Adrenal gland (tissue), 19 donors: ENCODE measurements at places on chromosomes 13 and 19. TPM values are rescaled to one million over a fixed set of nuclear protein-coding genes. Genes with fewer than 3 reads are reported as not detected.

DNA sequence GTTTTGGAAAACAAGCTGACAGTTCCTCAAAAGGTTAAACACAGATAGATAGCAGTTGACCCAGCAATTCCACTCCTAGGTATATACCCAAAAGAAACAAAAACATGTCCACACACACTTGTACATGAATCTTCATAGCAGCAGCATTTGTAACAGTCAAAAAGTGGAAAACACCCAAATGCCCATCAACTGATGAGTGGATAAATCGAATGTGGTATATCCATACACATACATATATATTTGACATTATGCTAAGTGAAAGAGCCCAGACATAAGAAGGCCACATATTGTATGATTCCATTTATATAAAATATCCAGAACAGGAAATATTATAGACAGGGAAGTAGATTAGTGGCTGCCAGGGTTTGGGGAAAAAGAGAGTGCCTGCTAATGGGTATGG is 7.9 kb upstream of the HMGB1 start:
- H3K4me1 ChIP-seq, result no peaks in the 10 kb centered on the region
- no peak for DNase-seq
- no peak overlapping the region for H3K27ac ChIP-seq
- no peak overlapping the region for H3K4me3 ChIP-seq

Gene IRGC
- total RNA-seq, result not detected

DNA sequence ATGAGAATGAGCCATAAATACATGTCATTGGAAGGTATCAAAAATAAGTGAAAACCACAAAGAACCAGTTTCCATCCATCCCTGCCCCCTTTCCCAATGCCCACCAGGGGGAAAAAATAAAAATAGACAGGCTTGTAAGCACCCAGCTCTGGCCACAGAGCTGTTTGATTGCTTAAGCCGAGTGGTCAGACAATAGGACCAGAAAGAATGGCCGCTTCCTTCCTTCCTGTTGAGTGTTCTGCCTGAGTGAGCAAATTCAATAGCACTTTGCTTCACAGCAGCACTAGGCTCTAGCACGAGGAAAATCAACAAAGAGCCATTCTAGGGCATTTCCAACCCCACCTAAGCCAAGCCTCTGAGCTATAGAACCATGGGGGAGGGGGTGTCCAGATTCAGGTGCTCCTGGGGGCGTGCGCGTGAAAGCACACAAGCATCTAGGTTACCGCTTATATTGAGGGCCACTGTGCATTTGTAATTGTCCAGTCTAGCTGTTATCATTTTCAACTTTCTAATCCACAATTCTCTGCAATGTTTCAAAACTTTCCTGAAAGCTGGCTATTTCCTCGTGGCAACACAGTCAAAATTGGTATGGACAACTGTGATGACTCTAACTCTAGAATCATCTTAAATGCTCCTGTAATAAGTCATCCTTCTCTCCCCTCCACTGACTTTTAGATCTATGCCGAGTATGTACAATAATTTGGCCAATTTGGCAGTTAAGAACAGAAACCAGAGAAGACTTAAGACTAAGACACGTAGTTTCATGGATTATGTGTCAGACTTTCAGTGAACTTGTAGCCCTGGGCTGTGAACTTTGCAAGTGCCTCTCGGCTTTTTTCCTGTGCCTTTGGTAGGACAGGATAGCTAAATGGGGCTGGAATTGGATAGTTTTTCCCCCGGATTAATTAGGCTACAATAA is 64.3 kb downstream of the SPRY2 start:
- no peaks in the 10 kb centered on the region for H3K27me3 ChIP-seq
- H3K4me1 ChIP-seq, result no peaks in the 10 kb centered on the region
- no peak overlapping the region for H3K27ac ChIP-seq
- H3K36me3 ChIP-seq, result no peaks in the 10 kb centered on the region
- H3K4me3 ChIP-seq, result no peak overlapping the region
- DNase-seq, result peak; percentile 29

Gene ZNF492
- not detected for total RNA-seq

DNA sequence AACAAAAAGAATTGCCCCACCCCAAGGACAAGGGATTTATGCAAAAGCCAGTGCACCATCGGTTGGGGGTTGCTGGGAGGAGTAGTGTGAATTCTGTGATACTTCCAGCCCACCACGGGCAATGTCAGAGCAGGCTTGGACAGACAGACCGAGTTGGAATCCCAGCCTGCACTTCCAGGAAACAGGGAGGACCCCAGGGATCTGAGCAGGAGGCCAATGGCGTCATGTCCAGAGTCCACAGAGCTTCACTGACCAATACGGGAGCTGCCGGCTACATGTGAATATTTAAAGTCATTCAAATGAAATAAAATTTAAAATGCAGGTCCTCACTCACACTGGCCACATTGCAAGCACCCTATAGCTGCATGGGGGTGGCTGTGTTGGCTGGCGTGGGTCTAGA is 10.9 kb downstream of the ZNRF4 start:
- no peaks in the 10 kb centered on the region for H3K36me3 ChIP-seq
- no peak for DNase-seq
- H3K27me3 ChIP-seq, result peaks cover 7% of the 10 kb centered on the region

- peak overlapping the region; percentile 44 for H3K4me3 ChIP-seq
- H3K27ac ChIP-seq, result peak overlapping the region; percentile 93
- H3K27me3 ChIP-seq, result no peaks in the 10 kb centered on the region
- no peaks in the 10 kb centered on the region for H3K36me3 ChIP-seq
- DNase-seq, result peak; percentile 68
Observed at GRCh38 chr19:48992581-48993174, 431 bp downstream of the GYS1 start.

Gene SHD
- total RNA-seq, result not detected

Gene ANKLE1
- total RNA-seq, result 0.25 TPM

DNA sequence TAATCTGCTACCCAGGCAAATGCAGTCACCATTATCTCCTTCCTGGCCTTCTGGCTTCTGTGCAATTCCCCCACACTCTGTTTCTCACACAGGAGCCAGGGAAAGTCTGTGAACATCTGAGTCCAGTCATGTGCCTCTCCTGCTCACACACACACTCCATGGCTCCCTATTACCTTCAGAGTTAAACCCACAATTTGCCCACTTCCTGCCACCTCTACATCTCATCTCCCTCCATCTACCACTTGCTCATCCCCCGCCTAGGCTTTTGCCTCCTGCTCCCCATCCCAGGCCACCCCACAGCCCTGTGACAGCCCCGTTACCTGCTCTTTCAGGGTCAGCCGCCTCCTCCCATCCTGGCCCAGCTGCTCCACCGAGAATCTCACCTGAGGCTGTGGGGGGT is 13.5 kb downstream of the IL12RB1 start:
- no peaks in the 10 kb centered on the region for H3K27me3 ChIP-seq
- no peaks in the 10 kb centered on the region for H3K36me3 ChIP-seq
- no peak overlapping the region for H3K4me3 ChIP-seq
- no peak for DNase-seq
- no peak overlapping the region for H3K27ac ChIP-seq
- no peaks in the 10 kb centered on the region for H3K4me1 ChIP-seq

Gene TEX101
- total RNA-seq, result not detected

Gene ETV2
- total RNA-seq, result 2.1 TPM

GRCh38 chr19:45376045-45376724 is 5.8 kb upstream of the ERCC2 start:
- no peaks in the 10 kb centered on the region for H3K4me1 ChIP-seq
- no peaks in the 10 kb centered on the region for H3K27me3 ChIP-seq
- H3K27ac ChIP-seq, result peak overlapping the region; percentile 89
- H3K36me3 ChIP-seq, result no peaks in the 10 kb centered on the region
- H3K4me3 ChIP-seq, result no peak overlapping the region

GRCh38 chr13:103961129-103961528 is 894.9 kb upstream of the SLC10A2 start:
- H3K4me3 ChIP-seq, result no peak overlapping the region
- no peak overlapping the region for H3K27ac ChIP-seq
- no peaks in the 10 kb centered on the region for H3K27me3 ChIP-seq

DNA sequence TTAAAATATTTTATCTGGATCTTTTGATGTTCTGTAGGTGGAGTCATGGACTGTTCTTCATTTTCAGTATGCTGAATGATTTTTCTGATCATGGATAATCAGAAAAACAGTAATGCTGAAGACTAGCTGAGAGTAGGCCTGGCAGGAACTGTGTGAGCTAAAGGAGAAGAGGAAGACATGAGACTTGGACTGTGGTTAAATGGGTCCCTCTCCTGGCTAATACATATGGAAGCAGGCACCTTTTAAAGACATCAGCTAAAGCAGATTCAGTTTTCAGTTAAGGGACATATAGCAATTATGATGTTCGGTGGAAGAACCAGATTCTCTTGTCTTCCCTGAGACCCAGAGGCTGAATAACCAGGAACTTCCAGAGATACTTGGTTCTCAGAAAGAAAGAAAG is 169.4 kb downstream of the OLFM4 start:
- H3K27ac ChIP-seq, result no peak overlapping the region
- no peaks in the 10 kb centered on the region for H3K36me3 ChIP-seq
- no peak for DNase-seq
- no peak overlapping the region for H3K4me3 ChIP-seq
- peaks cover 28% of the 10 kb centered on the region for H3K27me3 ChIP-seq

DNA sequence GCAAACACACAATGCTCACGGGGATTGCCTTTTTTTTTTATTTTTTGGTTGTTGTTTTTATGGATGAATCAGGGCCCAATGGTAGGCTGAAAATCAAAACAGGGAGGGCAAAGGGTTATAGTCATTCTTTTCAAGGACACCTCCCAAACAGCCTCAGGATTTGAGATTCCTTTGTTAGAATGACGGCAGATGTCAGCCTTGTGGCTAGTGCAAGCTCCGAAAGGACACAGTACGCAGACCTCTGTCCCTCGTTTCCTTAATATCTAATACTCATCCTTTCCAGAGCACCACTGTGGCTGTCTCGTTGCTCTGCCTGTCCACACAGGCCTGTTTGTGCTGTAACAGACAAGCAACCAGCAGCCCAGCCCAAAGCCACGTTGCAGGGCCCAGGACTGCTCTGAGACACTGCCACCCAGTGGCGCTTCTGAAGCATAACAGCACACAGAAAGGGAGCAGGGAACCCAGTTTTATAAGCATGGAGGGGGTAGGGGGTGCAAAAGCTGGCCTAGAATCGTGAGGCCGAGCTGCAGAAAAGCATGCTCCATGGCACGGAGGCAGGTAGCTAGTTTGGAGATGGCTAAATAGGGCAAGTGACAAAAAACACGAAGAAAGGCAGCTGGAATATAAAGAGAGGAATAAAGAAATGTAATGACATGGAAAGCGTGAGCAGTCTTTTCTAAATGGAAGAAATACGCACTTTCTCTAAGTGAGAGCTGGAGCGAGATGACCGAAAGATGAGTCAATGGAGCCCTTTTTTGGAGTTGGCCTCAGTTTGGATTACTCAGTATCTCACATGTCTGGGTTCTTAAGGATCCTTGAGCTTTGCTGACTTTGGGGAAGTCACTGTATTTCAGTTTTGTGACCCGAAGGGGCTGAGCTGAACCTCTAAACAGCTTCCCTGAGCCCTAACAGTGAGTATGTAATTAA is 40.7 kb upstream of the MEDAG start:
- no peak overlapping the region for H3K4me3 ChIP-seq
- H3K4me1 ChIP-seq, result peaks cover 35% of the 10 kb centered on the region
- no peaks in the 10 kb centered on the region for H3K27me3 ChIP-seq
- H3K27ac ChIP-seq, result peak overlapping the region; percentile 80

DNA sequence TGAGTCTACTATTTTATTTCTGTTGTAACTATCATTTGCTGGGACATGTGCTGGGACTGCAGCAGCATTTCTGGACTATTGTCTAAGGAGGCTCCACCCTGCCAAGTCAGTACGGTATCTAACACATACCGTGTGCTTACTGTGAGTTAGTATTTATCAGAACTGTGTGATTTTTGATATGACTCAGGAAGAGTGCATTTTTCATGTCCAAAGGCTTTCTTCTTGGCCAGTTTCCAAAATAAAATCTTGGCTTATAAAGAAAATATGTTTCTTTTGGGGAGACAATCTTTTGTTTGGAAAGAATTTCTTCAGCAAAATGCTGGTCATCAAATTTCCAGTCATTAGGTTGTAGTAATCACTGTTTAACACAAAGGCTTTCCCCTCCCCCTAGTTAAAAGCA is 11.6 kb downstream of the PARP4 start:
- no peak overlapping the region for H3K4me3 ChIP-seq
- H3K27ac ChIP-seq, result no peak overlapping the region
- H3K4me1 ChIP-seq, result peaks cover 8% of the 10 kb centered on the region

DNA sequence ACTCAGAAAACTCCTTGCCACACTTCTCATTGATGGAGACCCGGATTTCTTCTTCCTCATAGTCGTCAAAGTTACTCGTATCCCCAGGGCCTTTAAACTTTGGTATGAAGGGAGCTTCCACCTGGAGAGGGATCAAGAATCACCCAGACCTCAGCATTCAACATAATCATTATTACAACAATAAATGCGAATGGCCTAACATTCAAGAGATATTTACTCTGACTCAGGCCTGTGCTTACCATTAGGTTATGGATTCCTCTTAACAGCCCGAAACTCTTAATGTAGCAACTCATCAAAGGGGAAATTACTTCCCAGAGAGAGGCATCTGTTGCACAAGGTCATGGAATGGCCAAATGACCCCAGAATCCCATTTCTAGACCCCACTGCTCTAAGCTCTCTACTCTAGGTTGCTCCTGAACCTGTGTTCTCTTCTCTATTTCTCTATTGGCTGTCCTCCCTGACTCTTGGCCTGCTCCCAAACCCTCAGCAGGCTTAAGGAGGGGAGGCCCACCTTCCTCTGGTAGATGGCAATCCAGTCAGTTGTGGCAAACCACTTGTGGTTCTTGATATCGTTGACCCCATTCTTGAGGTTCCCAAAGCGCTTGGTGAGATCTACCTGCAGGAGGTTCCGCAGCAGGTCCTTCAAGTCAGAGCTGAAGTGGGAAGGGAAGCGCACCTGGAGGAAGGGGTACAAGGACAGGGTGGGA is 2.7 kb upstream of the SAMD1 start:
- no peaks in the 10 kb centered on the region for H3K27me3 ChIP-seq
- H3K36me3 ChIP-seq, result no peaks in the 10 kb centered on the region
- no peak overlapping the region for H3K27ac ChIP-seq
- DNase-seq, result no peak
- peaks cover 21% of the 10 kb centered on the region for H3K4me1 ChIP-seq

DNA sequence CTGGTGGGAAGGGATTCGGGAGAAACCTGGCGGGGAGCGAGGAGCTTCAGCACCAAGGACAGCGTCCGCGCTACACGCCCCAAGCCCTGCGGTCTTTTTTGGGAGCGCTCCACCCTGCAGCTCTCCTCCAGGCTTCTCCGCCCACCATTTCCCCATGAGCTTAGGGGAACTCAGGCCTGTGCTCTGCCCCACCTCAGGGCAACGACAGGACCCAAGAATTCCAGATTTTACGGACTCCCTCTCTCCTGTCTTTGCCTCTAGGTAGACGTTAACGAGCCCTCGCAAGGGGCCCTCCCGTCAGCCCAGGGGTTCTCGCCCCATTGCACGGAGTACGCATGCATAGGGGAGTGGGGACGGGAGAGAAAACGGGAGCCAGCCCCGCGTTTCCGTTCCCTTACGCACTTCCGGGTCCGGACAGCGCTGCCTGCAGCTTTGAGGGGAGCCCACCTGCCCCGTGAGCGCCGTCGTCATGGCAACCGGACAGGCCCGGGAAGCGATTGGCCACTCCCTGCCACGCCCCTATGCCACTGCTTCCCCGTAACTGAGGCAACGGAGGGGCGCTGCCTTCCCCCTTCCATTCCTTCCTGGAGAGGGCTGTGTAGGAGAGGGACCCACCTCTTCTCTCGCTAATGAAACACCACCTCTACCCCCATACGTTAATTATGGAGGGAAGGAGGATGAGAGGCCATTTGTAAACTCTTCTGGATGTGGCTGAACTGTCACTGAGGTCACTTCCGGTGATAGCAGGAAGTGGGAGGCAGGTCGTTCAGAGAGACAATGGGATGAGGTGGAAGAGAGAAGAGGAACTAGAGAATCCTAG is 20.8 kb downstream of the NOVA2 start:
- H3K4me1 ChIP-seq, result peaks cover 9% of the 10 kb centered on the region
- no peak overlapping the region for H3K27ac ChIP-seq
- peak; percentile 61 for DNase-seq
- peaks cover 8% of the 10 kb centered on the region for H3K27me3 ChIP-seq

GRCh38 chr13:110400786-110401533 is 93.9 kb downstream of the COL4A2 start:
- no peak overlapping the region for H3K4me3 ChIP-seq
- H3K27ac ChIP-seq, result peak overlapping the region; percentile 52
- no peaks in the 10 kb centered on the region for H3K36me3 ChIP-seq
- DNase-seq, result no peak
